ENCODE measurements at places on chromosomes 7 and 10.
A peak's percentile ranks its signal among the peaks of the same experiment; 100 is the strongest.

DNA sequence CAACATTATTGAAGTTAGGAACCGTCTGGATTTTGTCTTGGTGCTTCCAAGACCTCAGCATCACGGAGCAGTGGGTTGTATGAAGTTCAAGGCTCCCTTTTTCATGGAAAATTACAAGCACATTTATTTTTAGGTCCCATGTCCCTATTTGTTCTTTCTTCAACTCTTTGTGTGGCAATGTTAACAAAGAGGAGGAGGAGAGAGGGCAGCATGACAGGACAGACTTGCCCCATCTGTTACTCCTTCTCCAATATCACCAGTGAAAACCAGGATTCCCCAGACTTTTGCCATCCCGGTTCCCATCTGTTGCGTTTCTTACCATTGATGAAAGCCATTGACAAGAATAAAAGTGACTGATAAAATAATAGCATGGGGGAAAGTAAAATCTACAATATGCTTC, 28.6 kb downstream of the EEPD1 start:
- no peak for DNase-seq

DNA sequence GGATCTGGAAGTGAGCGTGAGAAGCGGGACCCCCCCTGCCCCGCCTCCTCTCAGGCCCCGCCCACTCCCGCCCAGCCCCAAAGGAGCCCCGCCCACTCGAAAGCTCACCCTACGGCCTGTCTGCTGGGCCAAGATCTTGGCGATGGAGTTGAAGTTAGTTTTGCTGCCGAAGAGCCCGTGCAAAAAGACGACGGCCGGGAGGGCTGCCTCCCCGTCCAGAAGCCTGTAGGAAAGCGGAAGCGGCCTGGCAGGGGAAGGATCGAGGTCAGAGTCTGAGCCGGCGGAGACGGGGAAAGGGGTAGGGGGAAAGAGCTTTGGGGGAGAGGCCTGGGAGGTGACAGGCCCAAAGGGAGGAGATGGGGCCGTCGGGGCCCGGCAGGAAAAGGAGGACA, 386 bp downstream of the ABHD11 start:
- no peak for DNase-seq

- no peak for DNase-seq
These were observed 125.2 kb downstream of the RNF216 start for GRCh38 chr7:5656233-5656632.

- DNase-seq: peak; percentile 7
These were observed 130.9 kb downstream of the AGMO start for GRCh38 chr7:15430911-15431310.

GRCh38 chr10:8454357-8454756, 399.9 kb downstream of the GATA3 start:
- DNase-seq: no peak

DNA sequence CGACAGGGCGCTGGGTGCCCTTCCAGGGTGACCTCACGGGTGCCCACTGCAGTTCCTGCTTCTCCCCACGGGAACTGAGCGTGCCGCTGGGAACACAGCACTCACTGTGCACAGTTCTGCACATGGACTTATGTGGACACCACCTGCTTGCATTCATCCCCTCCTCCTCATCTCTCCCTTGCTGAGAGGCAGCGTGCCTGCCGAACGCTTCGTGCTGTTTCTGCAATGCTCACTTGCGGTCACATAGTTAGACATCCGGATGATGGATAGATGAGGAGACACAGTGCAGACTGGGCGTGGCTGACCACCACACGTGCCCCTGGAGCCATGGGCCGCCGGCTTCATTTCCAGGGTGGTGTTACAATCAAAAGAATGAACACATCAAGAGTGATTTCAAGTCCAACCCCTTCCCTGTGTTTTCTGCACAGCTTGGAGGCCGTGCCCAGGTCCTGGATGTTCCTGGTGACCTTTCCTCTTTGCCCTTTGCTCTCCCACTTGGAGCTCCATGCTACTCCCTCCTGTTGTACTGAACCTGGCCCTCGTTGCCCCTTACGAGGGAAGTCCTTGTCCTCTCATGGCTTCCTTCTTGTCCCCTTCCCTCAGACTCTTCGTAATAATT, 119.4 kb downstream of the VIPR2 start:
- DNase-seq: no peak

GRCh38 chr10:12709000-12709401, 292.5 kb downstream of the CCDC3 start:
- no peak for DNase-seq

DNA sequence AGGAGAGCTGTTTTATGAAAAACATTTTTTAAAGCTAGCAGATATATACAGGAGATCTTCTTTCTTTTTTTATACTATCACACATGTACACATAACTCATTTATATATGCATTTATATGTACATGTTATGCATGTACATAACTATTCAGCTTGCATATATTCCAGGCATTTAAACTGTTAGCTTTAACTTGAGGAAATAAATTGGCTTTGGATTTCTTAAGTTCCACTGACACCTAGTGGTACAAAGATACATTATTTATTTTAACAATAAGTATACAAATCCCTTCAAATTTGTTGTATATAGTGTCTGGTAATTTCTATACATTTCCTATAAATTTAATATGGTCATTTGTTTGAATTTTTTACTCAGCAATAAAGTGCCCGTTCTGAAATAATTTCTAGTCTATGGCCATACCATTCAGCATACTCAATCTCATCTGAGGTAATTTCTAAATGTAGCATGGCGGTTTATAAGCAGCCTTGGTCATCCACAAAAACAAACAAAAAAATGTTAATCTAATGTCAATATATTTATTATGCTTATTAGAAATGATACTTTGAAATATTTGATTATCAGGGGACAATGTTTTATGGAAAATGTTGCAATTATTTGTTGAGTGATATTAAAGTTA, 11.6 kb downstream of the ZDHHC6 start:
- no peak for DNase-seq

- DNase-seq: peak; percentile 73
These were observed 29.7 kb downstream of the NUP42 start for GRCh38 chr7:23211589-23211988.

DNA sequence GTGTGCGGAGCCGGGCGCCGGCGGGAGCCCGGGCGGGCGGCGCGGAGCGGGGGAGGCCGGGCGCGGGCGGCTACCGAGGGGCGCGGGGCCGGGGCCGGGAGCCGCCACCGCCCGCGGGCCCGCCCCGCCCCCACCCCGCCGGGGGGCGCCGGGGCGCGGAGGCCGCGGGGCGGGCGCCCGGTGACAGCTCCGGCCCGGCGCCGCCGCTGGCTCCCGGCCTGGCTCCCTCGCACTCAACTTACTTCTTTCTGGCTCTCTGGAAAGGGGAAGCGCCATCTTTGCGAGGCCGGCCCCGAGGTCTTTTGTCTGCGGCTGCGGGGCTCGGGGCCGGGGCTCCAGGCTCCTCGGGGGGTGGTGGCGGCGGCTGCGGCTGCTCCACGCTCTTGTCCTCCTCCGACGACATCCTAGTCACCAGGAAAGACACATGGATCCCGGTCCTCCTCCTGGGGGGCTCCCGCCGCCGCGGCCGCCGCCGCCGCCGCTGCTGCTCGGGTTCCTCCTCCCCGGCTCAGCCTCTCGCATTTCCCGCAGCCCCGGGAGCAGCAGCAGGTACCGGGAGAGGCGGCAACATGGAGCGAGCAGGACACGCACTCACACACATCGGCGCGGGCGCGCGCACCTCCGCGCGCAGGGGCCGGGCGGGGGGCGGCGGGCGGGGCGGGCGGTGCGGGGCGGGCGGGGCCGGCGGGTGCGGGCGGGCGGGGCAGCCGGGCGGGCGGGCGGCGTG, at the start of gene KMT2C:
TSS of gene KMT2C (minus strand) at position 620 of the 727 bp plus-strand sequence. CDS start at position 403, 217 bp downstream.
- DNase-seq: peak; percentile 51

GRCh38 chr10:112209684-112210131, 26.1 kb upstream of the GPAM start:
- no peak for DNase-seq

DNA sequence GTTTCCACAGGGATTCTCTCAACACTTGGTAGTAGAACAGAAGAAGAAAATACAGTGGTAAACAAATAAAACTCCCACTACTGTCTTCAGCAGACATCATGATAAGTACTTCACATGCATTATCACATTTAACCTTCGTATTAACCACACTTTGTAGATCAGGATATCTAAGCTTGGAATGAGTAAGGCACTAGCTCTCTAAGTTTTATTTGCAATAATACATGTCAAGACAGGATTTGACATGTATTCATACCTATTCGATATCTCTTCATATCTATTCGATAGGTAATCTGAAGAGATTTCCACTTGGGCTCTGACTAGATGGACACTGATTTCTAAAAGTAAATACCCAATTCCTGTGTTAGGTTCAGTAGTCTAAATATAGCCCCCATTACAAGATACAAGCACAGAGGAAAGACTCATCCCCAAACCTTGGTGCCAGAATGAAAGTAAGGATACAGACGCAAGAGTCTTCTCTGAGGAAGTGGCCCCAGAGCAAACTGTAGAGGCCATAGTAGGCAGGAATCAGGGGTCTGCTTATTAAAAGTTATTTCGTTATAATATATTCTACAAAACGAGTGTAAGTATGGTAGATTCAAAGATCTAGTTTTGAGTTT, 58.4 kb downstream of the FOXP2 start:
- no peak for DNase-seq

GRCh38 chr10:78264361-78264760, 230.7 kb downstream of the RPS24 start:
- no peak for DNase-seq

DNA sequence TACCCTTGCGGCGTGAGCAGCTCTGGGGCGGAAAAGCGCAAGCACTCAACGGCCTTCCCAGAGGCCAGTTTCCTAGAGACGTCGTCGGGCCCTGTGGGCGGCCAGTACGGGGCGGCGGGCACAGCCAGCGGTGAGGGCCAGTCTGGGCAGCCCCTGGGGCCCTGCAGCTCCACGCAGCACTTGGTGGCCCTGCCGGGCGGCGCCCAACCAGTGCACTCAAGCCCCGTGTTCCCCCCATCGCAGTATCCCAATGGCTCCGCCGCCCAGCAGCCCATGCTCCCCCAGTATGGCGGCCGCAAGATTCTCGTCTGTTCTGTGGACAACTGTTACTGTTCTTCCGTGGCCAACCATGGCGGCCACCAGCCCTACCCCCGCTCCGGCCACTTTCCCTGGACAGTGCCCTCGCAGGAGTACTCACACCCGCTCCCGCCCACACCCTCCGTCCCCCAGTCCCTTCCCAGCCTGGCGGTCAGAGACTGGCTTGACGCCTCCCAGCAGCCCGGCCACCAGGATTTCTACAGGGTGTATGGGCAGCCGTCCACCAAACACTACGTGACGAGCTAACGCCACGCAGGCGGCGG, 12.6 kb downstream of the TRIM8 start:
- no peak for DNase-seq

DNA sequence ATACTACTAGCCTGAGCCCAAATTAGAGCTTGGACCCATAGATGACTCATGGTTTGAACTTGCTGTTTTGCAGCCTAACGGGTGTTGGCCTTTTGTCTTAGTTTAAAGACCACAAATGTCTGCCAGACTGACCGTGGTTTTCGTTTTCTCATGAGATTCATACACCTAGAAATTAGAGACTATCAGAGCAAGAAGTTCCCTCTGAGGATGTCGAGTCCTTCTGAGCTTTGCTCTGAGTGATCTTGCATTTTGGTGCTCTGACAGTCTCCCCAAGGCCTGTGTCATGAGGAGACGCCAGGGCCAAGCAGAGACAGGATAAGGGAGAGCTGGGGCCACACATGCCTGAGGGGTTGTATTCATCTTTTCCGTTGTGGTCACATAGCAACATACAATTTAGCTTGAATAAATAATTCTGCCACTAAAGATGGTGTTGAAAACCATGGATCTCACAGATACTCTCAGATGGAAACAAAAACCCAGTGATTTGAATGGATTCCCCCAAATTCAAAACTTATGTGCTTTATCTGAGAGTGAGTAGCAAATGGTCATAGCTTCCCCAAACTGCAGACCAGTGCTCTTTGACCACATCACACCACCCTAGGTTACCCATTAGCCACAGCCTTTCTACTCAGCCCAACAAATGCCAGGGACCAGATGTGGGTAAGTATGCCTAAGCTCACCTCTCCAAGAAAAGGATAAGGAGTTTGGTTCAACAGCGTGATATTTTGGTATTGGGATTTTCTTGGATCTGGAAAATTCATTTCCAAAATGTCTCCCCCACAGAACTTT, 762.0 kb upstream of the IGFBP3 start:
- no peak for DNase-seq

DNA sequence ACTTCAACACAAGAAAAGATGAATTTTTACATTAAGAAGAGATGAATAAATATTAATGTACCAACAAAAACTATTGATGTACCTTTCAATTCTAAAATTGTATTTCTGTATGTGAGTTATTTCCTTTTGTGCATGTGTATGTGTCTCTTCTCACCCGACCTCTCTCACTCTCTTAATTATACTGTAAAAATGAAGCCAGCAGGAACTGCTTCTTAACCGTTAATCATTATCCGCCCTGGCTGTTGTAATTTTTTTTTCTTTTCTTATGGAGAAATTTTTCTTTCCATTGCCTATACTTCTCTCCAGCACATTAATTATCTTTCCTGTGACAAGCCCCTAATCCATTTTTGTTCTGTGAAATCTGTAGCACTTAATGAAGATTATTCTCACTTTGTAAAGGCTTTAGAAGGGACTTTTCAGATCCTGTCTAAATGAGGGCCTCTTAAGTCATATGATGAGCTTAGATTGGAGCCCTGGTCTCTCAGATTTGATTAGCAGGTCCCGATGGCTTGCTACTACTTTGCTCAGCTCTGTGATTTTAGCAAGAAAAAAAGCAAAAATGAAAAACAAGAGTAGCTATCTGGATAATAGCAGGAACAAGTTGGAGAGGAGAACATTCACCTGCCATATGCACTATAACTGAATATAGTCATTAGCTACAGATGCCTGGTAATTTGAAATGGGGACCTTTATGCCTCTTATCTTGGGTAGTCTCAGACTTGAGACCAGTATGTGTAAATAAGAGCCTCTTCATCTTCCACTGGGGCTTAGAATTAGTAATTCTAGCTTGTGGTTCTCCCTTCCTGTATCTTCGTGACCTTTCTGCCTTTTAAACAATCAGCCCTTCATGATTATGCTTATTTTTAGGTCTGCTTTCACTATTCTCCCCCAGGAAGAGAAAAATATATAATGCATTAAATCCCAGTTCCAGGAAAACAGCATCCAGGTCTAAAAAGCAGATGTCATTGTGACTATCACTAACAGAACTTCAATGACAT, 80.0 kb upstream of the COL1A2 start:
- DNase-seq: no peak

- DNase-seq: no peak
These were observed 1.8 kb downstream of the ZNF248 start for GRCh38 chr10:37855636-37856035.

DNA sequence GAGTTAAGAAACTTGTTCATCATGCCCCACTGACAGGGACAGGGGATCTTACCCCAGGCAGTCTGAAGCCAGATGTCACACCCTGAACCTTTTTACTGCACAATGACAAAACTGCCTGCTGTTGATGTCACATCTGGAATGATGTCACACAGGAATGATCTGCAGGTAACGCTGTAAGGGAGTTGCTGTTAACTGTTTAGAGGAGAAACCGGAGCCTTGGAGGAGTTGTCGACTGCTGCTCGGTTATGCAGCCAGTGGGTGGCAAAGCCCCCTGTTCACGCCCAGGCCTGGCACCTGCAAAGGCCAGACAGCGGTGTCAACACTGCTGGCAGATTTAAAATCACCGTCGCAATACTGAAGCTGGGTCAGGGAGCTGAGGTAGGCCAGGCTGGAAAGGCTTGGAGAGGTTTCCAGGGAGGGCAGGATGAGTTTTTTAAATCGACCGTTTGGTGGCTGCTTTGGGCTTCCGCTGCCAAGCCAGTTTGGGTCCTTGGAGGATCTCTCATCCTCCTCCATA, 10.0 kb upstream of the SLIT1 start:
- DNase-seq: no peak
